ENCODE measurements at places on chromosomes 2 and 18.

- DNase-seq = no peak
These were observed 1453.1 kb upstream of the SLC39A10 start for GRCh38 chr2:194203898-194204297.

GRCh38 chr2:16190446-16191270 is 250.3 kb downstream of the MYCN start:
- DNase-seq = no peak

- DNase-seq = no peak
These were observed 6.0 kb upstream of the NFATC1 start for GRCh38 chr18:79389689-79390088.

- DNase-seq = no peak
These were observed 2.3 kb upstream of the BCL11A start for GRCh38 chr2:60555783-60556139.

DNA sequence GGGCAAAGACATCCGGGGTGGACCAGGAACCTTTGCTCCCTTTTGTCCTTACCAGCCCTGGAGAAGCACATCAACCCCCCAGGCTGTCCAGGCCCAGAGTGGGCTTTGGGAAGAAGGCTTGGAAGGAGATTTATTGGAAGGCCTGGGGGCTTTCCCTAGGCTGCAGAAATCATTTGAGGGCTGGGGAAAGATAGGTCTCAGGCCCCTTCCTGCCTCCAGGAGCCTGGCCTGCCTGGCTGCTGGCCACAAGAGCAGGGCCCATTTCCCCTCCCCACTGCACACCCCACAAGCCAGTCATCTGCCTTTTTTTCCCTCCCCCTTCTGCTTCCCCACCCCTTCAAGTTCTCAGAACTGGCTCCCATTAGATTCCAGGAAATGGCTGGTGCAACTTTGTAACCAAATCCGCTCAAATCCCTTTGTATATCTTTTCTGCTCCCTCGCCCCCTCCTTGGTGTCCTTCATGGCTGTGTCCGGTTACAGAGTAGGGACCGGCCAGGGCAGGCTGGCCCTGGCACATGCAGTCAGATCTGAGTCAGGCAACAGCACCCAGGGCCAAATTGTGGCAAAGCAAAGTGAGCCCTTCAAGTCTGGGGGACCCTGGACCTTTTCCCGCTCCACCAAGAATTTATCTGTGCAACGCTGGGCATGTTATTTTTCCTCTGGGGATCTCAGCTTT is 20.8 kb upstream of the TNP1 start:
- no peak for DNase-seq

DNA sequence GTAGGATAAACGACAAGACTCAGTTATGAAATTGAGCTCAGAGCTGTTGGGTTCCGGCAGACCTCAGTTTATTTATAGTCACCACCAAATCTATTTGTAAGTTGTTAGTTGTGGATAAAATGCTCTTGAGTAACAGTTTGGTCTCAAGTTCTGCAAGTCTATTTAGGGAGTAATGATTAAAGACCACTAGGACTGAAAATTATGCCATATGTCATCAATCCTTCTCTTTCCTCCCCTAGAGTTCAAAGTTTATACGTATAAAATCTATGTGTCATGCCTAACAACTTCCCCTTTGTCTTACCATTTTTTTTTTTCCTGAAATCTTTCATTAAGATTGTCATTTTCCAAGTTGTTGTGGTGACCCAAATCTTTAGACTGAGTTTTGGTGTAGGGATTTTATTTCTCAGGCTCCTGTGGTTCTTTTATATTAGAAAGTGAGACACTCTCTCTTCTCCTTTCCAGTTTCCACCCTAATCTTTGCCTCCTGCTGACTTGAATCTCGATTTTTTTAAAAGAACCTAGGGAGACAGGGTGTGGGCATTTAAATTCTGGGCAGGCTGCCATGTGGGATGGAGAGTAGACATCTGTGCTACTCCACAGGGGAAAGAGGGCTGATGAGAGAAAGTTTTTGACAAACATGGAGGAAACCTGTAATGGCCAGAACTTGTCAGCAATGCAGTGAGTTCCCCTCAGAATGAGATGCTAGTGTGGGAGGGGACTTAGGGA is 51.0 kb downstream of the LAMA3 start:
- DNase-seq = no peak

DNA sequence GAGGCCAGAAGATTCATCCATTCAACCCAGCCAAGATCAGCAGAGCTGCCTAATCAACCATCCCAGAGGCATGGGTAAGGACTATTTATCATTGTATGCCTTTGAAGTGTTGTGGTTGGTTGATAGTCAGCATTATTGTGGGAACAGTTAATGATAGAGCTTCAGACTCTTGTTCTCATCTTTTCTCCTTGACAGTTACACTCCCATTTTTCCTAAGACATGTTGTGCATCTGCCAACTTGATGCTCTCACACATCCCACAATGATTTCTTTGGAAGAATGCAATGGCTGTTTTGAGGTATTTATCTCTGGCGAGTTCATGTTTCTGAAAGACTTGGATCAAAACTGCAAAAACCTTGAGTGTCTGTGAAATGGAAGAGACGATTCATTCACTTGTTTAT is 55.4 kb downstream of the FASTKD2 start:
- DNase-seq = no peak

GRCh38 chr2:27582129-27582694 is 630 bp upstream of the ZNF512 start:
- no peak for DNase-seq

GRCh38 chr2:239895116-239895515 is 130.0 kb downstream of the NDUFA10 start:
- DNase-seq = no peak

- DNase-seq = no peak
These were observed 552.9 kb downstream of the FBXO15 start for GRCh38 chr18:73594749-73595148.

- DNase-seq = no peak
These were observed 36.0 kb downstream of the KLHL29 start for GRCh38 chr2:23420840-23421476.

GRCh38 chr2:19855542-19856431 is 46.0 kb downstream of the TTC32 start:
- no peak for DNase-seq

GRCh38 chr2:8510519-8510918 is 171.3 kb upstream of the ID2 start:
- DNase-seq = no peak

- no peak for DNase-seq
These were observed 38.9 kb downstream of the INO80C start for GRCh38 chr18:35458677-35459441.

DNA sequence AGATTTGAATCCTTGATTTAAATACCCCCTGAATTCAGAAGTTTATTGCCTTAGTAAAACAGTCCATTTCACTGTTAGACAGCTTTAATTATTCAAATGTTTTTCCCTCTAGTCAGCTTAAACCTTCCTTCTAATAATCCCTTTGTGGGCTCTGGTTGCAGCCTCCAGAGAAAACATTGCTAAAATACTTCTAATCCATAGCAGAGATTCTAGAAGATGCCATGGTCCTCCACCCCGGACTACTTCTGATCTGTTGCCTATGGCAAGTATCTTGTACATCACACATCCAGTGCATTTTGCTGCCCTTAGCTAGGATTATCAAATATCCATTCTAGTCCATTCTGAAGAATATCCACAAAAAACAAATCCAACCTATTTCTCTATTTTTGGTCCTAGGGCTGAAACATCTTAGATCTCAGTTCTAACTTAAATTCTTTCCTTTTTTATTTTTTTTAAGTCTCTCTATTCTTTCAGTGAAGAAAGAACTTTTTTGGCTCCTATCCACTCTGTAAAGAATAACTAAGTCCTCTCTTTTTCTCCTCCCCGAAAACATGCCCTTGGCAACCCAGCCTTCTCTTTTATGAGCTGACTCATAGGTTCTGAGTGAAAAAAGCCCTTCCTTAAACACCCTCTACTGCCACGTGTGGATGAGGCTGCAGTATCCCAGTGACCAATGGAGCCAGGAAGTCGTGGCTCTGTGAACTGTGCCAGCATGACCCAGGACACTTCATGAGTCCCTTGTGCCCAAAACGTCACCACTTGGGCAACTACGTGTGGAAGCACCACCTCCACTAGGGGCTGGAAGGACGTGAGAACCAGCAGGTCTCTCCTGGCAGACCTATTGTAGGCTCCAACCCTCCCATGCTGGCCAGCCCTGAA is 349.8 kb downstream of the TNS1 start:
- DNase-seq = no peak

- no peak for DNase-seq
These were observed 38.4 kb downstream of the GALNT1 start for GRCh38 chr18:35619941-35620340.
